ENCODE measurements at places on chromosomes 2 and 18.

GRCh38 chr2:241257419-241258032 lies 57.9 kb downstream of the HDLBP start:
- no peak for DNase-seq

DNA sequence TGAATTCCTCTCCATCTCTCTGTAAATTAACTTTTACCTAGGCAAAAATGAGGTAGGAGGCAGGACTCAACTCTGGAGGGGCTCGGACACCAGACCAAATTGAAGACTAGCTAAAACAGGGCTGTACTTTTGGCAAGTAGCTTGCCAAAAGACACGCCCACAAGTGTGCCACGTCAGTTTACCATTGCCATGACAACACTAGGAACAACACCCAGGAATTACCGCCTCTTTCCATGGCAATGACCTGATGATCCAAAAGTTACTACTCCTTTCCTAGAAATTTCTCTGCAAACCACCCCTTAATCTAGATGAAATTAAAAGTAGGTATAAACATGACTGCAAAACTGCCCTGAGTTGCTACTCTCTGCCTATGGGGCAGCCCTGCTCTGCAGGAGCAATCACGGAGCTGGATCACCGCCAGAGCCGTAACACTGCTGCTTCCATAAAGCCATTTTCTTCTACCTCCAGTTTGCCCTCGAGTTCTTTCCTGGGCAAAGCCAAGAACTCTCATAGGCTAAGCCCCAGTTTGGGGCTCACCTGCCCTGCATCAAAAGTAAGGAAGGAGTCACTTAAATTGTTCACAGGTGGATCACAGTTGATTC lies 66.0 kb upstream of the FAM136A start:
- DNase-seq, result no peak

- no peak for DNase-seq
Measured at GRCh38 chr2:18378020-18378653, 182.3 kb downstream of the RDH14 start.

GRCh38 chr2:44642123-44642857 lies 280.5 kb downstream of the CAMKMT start:
- DNase-seq, result no peak

GRCh38 chr2:13480057-13480456 lies 763.3 kb downstream of the TRIB2 start:
- DNase-seq, result no peak

GRCh38 chr18:13449651-13450050 lies 231.1 kb downstream of the LDLRAD4 start:
- no peak for DNase-seq

- DNase-seq, result no peak
Measured at GRCh38 chr2:3460831-3461800, 58.2 kb downstream of the ADI1 start.
